Inflammatory macrophage treated with lipopolysaccharide for 4 hours (primary cell): ENCODE measurements at places on chromosomes 11 and 22.
A peak's percentile ranks its signal among the peaks of the same experiment; 100 is the strongest.

DNA sequence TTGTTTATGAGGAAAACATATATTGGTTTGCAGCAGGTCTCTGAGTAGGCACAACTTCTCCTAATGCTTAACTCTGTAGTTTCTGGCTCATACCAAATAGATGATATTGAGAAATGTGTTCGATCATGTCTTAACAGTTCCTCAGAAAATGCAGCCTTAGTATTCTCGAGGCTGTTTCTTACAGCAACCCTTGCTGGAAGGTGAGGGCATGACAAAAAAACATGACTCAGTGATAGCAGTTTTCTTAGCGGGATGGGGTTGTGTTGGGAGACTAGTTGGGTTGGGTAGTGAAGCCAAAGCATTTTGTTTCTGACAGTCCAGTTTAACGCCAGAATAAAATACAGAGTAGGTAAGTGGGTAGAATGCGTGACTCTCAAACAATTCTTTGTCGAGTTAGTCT lies 94.7 kb upstream of the PARVA start:
- peak; percentile 4 for DNase-seq

DNA sequence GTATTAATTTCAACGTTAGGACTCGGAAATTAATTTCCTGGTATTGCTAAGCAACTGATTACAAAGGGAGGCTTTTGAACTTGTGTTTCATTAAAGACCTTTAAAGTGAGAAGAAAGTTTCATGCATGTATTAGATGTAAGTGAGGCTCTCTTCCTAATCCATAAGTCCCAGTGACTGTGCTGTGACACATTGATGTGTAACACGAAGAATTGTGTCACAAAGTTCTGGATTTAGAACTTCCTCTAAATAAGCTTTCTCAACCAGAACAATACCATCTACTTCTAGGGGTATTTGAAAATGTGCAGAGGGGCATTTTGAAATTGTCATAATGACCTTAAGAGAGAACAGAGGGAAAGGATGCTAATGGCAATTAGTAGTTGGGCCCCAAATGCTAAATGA lies 14.4 kb downstream of the DCUN1D5 start:
- peak; percentile 79 for DNase-seq

- DNase-seq = no peak
Observed at GRCh38 chr22:19361501-19362103, 69.9 kb downstream of the HIRA start.

DNA sequence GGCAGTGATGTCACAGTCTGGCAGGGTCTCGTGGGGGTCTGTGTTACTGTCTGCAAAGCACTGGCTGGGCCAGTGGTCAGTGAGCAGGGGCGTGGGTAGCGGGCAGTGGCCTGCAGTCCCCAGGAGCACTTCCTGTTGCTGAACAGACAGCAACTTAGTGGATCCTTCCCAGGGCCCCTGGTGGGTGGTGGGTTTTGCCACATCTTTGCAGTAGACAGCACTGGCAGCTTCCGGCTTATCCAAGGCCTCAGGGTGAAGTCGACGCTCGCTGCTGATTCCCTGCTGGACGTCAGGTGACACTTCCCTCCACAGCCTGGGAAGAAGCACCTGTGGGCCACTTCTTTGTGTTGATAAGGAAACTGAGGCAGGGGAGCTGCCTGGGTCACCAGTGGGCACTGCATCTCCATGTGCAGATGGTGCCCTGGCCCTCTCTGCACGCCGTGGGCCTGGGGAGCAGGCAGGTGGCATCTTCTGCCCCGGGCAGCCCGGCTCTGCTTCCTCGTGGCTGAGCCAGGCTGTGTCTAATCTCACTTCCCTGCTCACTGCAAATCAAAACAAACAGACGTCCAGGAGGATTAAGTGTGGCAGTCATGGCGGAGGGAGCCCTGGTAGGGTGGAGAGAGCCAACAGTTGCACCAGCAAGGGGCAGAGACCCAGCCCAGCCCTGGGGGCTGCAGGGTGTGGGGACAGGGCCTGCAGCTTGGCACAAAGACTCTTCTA lies 79.8 kb downstream of the KCNQ1 start:
- DNase-seq = no peak

- no peak for DNase-seq
Observed at GRCh38 chr11:57239348-57239747, 2.3 kb upstream of the APLNR start.

GRCh38 chr22:48492366-48493320 lies 1335.0 kb downstream of the BRD1 start:
- DNase-seq = peak; percentile 35

DNA sequence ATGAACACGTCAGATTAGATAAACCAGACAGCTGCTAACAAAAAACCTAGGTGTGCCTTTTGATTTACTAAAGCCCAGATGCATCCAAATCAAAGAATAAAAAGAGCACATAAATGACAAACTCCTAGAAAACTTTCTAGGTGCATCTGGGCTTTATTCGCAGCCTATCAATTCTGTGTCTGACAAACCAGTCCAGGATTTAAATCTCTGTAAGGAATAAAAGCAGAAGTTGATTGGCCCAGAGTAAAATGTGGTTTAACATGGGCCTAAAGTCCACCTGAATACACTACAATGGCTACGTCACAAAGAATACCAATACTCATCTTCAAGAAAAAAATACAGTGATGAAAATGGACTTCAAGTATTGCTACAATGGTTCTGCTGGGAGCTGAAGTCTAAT lies 66.8 kb downstream of the SOX6 start:
- DNase-seq = no peak

DNA sequence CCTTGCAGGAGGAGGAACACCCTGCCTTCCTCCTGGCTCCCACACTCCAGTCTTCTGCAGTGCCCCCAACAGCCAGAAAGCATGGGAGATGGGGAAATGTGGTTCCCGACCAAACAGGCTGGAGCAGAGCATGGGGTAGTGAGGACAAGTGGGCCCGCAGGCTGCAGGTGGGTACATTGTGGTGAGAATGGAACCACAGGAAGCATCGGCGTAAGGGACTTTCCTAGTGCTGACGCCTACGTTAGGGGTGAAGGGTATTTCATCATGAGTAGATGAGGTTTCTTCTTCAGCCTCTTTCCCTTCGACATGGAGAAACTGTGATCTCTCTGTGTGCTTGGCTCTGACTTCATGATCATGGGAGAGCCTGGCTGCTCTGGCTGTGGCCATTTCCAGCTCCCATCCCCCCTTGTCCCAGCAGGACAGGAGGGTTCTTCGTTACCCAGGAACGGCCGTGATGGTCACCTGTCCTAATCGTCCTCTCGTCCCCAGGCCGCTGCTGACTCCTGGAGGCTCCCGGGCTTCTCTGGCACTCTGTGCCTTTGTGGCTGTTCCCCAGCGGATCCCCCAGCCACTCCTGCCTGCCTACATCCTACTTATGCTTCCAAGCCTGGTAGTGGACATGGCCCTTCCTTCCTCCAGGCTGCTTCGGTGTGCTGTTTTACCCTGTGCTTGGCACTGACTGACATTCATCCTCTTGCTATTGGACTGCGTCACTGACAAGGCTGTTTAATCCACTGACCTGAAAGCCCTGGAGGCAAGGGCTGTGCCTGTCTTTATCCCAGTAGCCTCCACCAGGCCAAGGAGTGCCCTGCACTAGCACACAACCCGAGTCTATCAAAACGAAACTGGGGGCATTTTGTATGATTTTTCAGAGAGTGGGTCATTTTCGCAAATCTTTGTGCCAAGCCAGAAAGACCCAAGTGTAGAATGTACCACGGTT lies 65.2 kb upstream of the CECR2 start:
- peak; percentile 85 for DNase-seq

DNA sequence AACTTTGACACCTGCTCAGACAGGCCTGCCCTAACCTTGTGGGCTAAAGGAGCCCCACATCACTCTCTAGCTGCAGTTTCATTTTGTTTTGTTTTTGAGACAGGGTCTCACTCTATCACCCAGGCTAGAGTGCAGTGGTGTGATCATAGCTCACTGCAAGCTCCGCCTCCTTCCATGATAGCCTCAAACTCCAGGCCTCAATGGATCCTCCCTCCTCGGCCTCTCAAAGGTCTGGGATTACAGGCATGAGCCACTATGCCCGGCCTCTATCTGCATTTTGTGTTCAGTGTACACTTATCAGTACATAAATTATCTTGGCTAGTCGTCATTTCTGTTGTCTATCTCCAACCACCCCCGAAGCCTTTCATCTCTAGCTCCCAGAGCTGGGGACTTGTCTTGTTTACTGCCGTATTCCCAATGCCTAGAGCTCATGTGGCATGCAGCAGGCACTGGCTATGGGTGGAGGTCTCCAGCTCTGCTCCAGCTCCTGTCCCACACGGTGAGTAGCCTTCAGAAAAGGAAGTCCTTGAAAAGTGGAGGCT lies 22.1 kb upstream of the PEX26 start:
- DNase-seq = no peak

- no peak for DNase-seq
Observed at GRCh38 chr22:42365942-42366695, 66.1 kb downstream of the NFAM1 start.

GRCh38 chr22:46935506-46936377 lies 173.3 kb downstream of the TBC1D22A start:
- peak; percentile 78 for DNase-seq

GRCh38 chr11:130278151-130278550 lies 36.6 kb downstream of the ZBTB44 start:
- no peak for DNase-seq

GRCh38 chr22:41668971-41669911 lies 19.4 kb downstream of the SNU13 start:
- no peak for DNase-seq

DNA sequence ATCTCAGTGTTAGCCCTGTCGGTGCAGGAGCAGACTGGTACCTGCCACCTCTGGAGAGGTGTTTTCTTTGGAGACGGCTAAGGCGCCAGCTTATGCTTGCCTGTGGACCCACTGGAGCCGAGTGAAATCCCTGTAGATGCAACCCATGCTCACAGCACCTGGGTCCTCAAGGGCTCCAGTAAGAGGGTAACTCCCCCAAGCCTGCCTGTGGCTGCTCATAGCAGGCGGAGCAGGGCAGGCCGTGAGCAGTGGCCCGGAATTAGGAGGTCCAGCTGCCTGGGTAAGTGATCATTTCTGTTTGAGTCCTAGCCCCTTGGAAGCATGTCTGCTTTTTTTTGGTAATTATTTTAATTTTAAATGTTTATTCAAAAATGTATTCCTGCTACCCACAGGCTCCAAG lies 43.8 kb downstream of the NAT10 start:
- DNase-seq = no peak

GRCh38 chr11:514606-515005 lies 7.6 kb upstream of the RNH1 start:
- no peak for DNase-seq

DNA sequence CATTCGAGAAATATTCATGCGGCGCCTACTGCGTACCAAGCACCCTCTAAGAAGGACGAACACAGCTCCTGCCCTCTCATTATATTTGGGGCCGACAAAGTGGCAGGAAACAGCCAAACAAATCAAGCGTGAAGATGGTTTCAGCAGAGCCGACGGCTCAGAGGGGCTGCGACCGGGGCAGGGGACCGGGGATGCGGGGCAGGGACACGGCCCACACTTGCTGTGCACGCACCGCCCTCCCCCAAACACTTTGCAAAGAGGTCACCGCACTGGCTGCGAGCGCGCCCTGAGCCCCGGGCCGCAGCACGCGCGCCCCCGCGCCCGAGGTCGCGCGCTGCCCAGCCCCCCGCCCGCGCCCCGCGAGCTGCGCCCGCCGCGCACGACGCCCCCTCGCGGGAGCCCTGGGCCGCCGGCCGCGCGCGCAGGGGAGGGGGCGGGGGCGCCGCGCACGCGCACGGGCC lies 255 bp upstream of the SYNGR1 start:
- no peak for DNase-seq

DNA sequence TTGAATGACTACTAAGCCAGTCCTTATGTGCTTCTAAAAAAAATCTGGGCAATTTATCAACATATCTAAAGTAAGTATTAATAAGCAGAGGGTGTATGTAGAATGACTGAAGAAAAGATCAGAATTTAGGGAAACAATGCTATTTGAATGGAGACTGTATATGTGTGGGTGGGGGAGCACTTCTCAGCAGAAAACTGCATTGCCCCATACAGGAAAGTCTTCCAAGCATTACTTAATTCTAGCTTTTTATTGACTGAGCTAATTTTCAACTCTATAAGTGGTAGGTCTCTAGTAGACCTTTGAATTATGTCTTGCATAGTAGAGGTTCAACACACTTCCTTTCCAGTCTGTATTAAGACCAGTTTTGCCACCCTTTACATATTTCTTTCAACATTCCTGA lies 41.7 kb downstream of the CASP12 start:
- DNase-seq = peak; percentile 88

GRCh38 chr11:114340311-114341131 lies 44.3 kb downstream of the NNMT start:
- DNase-seq = peak; percentile 62

- DNase-seq = no peak
Observed at GRCh38 chr22:20786048-20786447, 12.1 kb downstream of the SERPIND1 start.

DNA sequence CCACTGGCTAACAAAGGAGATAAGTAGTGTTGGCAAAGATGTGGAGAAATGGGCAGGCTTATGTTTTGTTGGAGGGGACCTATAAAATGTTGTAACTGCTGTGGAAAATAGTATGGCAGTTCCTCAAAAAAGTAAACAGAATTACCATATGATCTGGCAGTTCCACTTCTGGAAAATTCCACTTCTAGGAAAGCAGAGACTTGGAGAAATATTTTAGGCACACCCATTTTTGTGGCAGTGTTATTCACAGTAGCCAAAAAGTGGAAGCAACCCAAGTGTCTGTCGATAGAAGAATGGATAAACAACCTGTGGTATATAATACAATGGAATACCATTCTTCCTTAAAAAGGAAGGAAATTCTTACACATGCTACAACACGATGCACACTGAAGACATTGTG lies 57.0 kb upstream of the ADORA2A start:
- DNase-seq = peak; percentile 62

DNA sequence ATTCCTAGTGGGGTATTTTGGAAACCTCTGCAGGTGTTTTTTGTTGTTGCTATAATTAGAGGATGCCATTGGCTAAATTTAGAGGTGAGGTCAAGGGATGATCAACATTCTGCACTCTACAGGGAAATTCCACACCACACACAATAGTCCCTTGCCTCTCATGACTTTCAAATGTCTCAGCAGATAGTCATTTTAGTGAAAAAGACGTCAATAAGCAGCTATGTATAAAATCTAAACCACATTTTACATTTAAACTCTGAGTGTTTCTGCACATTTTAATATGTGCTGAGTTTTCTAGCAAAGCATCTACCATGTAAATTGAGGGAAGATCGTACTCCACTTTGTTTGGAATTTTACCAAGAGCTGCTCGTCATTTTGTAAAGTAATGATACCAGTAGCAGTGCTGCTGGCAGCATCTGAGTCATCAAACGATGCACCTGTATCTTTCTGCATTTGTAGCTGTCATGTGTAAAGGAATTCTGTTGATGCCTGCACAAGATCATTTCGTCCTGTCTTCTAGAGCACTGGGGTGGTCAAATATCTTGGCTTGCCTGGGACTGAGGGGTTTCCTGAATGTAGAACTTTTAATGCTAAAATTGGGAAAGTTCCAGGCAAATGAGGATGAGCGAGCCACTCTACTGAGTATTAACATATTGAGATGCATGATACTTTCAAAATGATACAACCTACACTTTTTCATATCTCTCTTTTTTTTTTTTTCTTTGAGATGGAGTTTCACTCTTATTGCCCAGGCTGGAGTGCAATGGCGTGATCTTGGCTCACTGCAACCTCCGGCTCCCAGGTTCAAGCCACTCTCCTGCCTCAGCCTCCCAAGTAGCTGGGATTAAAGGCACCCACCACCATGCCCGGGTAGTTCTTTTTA lies 414.5 kb upstream of the SYN3 start:
- DNase-seq = no peak

- no peak for DNase-seq
Observed at GRCh38 chr11:2752923-2753322, 53.1 kb upstream of the KCNQ1OT1 start.

- no peak for DNase-seq
Observed at GRCh38 chr11:66189031-66189745, 79.3 kb upstream of the RAB1B start.

- no peak for DNase-seq
Observed at GRCh38 chr11:27914080-27914479, 193.9 kb downstream of the KIF18A start.
